CD4-positive, alpha-beta T cell (primary cell): ENCODE measurements at places on chromosomes 12 and 14. TPM values are rescaled to one million over a fixed set of nuclear protein-coding genes. Genes with fewer than 3 reads are reported as not detected.

DNA sequence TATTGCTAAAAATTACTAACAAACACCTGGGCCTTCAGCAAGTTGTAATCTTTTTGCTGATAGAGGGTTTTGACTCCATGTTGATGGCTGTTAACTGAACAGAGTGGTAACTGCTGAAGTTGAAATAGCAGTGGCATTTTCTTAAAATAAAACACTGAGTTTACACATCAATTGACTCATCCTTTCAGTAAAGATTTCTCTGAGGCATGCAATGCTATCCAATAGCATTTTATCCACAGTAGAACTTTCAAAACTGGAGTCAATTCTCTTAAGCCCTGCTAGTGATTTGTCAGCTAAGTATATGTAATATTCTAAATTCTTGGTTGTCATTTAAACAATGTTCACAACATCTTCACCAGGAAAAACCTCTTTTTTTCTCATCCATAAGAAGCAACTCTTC is 59.5 kb downstream of the CMAS start:
- H3K27ac ChIP-seq = no peak overlapping the region
- no peak overlapping the region for H3K4me3 ChIP-seq
- no peaks in the 10 kb centered on the region for H3K36me3 ChIP-seq
- no peaks in the 10 kb centered on the region for H3K27me3 ChIP-seq

- peak; percentile 26 for DNase-seq
- H3K36me3 ChIP-seq = peaks cover 29% of the 10 kb centered on the region
- H3K4me1 ChIP-seq = peaks cover 17% of the 10 kb centered on the region
Measured at GRCh38 chr12:55996715-55997534, at the start of gene SUOX. TSS of gene SUOX (plus strand) at chr12:55997276. CDS start at chr12:56002222, 4,946 bp downstream.

DNA sequence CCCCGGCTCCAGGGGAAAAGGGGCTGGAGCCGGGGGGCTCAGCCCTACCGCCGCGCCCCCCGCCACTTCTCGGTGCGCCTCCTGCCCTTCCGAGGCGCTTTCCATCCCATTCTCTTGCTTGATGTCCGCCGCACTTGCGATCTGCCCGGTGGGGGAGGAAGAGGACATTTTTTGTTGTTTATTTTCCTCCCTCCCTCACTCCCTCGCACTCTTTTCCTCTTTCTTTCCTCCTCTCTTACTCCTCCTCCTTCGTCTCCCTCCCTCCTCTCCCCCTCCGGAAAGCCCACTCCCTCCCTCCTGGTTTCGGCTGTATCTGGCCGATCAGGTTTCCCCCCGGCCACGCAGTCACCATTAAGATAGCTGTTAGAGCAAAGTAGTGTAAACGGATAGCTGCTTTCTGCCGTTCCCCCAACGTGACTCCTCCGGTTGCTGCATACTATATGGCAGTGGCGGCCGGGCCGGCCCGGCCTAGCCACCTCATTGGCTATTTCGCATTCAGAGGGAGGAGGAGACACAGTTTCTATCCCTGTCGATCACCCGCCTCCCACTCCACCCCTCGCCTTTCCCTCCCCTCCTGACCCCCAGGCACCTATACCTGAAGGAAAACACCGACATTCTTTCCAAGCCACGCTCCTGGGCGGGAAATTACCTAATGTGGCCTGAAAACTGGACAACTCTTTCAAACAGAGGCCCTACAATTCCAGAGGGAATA is at the start of gene SIX4:
Gene SIX4 (minus strand): TSS at position 445 of the 712 bp plus-strand sequence. CDS start 277 bp downstream, at position 168.
- peaks cover 35% of the 10 kb centered on the region for H3K4me1 ChIP-seq
- H3K27ac ChIP-seq = no peak within 1 kb of the TSS
- peak within 1 kb of the TSS; percentile 62 for H3K4me3 ChIP-seq
- DNase-seq = no peak
- H3K36me3 ChIP-seq = no peaks in the 10 kb centered on the region

GRCh38 chr12:132362996-132363660 is 33.7 kb upstream of the GALNT9 start:
- no peaks in the 10 kb centered on the region for H3K4me1 ChIP-seq
- H3K4me3 ChIP-seq = no peak overlapping the region
- H3K36me3 ChIP-seq = no peaks in the 10 kb centered on the region
- no peak for DNase-seq
- H3K27me3 ChIP-seq = no peaks in the 10 kb centered on the region
- H3K27ac ChIP-seq = no peak overlapping the region

- no peak for DNase-seq
- no peak overlapping the region for H3K4me3 ChIP-seq
- H3K27me3 ChIP-seq = peaks cover 42% of the 10 kb centered on the region
- H3K4me1 ChIP-seq = peaks cover 29% of the 10 kb centered on the region
Measured at GRCh38 chr14:52071675-52072074, 2.8 kb upstream of the NID2 start.

GRCh38 chr12:112464605-112465004 is 45.9 kb downstream of the PTPN11 start:
- no peaks in the 10 kb centered on the region for H3K4me1 ChIP-seq
- no peak overlapping the region for H3K27ac ChIP-seq
- DNase-seq = no peak
- no peak overlapping the region for H3K4me3 ChIP-seq
- H3K27me3 ChIP-seq = no peaks in the 10 kb centered on the region

DNA sequence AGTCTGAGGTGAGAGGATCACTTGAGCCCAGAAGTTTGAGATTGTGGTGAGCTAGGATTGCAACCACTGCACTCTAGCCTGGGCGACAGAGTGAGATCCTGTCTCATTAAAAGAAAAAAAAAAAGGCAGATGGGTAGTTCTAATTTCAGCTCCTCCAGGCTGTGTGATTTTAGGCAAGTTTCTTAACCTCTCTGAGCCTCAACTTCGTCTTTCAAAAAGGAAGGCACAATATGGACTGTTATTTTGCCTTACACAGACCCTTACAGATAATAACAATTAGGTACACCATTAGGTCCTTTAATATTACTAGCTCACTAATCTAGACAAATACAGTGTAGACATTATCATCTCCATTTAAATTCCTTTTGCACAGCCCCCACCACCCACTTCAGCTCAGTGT is 4.8 kb upstream of the CCDC177 start:
- no peak for DNase-seq
- H3K27me3 ChIP-seq = peaks cover 9% of the 10 kb centered on the region
- no peak overlapping the region for H3K27ac ChIP-seq
- H3K4me1 ChIP-seq = peaks cover 3% of the 10 kb centered on the region
- no peaks in the 10 kb centered on the region for H3K36me3 ChIP-seq

- H3K27me3 ChIP-seq = no peaks in the 10 kb centered on the region
- no peak overlapping the region for H3K4me3 ChIP-seq
- H3K4me1 ChIP-seq = no peaks in the 10 kb centered on the region
Measured at GRCh38 chr14:38512236-38512635, 256.3 kb upstream of the CLEC14A start.

GRCh38 chr12:99600388-99600787 is 47.2 kb upstream of the GARIN6 start:
- DNase-seq = no peak
- no peaks in the 10 kb centered on the region for H3K36me3 ChIP-seq
- H3K4me1 ChIP-seq = no peaks in the 10 kb centered on the region
- H3K27me3 ChIP-seq = no peaks in the 10 kb centered on the region

GRCh38 chr12:99522456-99522855 is 125.1 kb upstream of the GARIN6 start:
- H3K36me3 ChIP-seq = no peaks in the 10 kb centered on the region
- no peak for DNase-seq
- no peaks in the 10 kb centered on the region for H3K27me3 ChIP-seq
- H3K4me3 ChIP-seq = no peak overlapping the region

- no peaks in the 10 kb centered on the region for H3K36me3 ChIP-seq
- H3K4me3 ChIP-seq = no peak overlapping the region
- H3K27me3 ChIP-seq = no peaks in the 10 kb centered on the region
- no peak for DNase-seq
- H3K27ac ChIP-seq = no peak overlapping the region
Measured at GRCh38 chr12:76976777-76977382, 88.5 kb downstream of the E2F7 start.

DNA sequence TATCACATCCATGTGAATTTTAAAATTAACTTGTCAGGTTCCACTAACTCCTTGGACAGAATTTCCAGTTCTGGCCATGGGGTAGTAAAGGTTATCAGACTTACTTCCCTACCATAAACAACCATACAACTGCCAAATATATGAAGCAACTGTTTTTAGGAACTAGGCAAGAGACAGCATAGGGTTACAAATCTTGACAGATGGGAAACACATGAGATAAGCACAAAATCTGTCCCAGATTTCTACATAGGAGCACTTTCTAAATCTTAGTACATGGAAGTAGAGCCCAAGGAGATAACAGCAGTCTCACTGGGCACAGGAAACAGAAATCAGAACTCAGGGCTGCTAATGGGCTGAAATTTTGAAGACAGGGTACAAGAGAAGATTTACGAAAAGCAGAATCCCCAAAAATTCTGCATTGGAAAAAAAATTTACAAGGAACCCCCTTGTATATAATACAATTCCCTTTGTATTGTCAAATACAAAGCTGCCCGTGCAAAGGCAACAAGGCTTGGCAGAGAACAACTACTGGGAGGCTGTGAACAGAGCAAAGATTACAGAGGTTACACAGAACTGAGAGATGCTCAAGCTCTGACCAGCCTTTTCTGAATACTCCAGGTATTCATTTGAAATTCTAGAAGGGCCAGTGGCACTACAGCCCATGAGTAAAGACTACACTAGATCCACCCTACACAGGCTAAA is 43.2 kb downstream of the GALNT4 start:
- peaks cover 10% of the 10 kb centered on the region for H3K36me3 ChIP-seq
- no peak for DNase-seq
- no peak overlapping the region for H3K27ac ChIP-seq

DNA sequence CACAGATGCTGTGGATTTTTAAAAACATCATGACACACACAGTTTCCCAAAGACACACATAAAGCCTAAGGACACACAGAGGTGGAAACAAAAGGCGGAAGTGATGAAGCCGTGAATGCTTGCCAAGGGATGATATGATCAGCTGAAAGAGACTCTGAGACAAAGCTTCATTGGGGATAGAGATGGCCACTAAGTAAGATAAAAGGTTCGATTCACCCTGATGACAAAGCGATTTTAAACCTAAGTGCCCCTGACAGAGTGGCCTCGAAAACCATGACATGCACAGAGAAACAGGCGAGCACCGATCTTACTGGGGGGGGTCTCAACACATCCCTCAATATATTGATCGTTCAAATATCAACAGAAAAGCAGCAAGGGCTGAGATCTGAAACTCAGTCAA is 20.3 kb upstream of the EIF5 start:
- H3K36me3 ChIP-seq = no peaks in the 10 kb centered on the region
- no peak for DNase-seq
- no peaks in the 10 kb centered on the region for H3K27me3 ChIP-seq
- H3K4me3 ChIP-seq = no peak overlapping the region
- no peak overlapping the region for H3K27ac ChIP-seq

- no peaks in the 10 kb centered on the region for H3K4me1 ChIP-seq
- H3K36me3 ChIP-seq = no peaks in the 10 kb centered on the region
- DNase-seq = no peak
Measured at GRCh38 chr14:35985474-35986218, 159.5 kb downstream of the BRMS1L start.

GRCh38 chr12:101700299-101700820 is 2.9 kb downstream of the CHPT1 start:
- no peaks in the 10 kb centered on the region for H3K36me3 ChIP-seq
- no peak overlapping the region for H3K4me3 ChIP-seq
- no peak overlapping the region for H3K27ac ChIP-seq
- DNase-seq = no peak
- no peaks in the 10 kb centered on the region for H3K27me3 ChIP-seq

GRCh38 chr12:84719997-84720396 is 192.6 kb downstream of the SLC6A15 start:
- no peaks in the 10 kb centered on the region for H3K27me3 ChIP-seq
- no peak overlapping the region for H3K4me3 ChIP-seq
- no peaks in the 10 kb centered on the region for H3K4me1 ChIP-seq
- no peaks in the 10 kb centered on the region for H3K36me3 ChIP-seq

GRCh38 chr14:71714225-71714624 is 218.0 kb upstream of the RGS6 start:
- H3K27me3 ChIP-seq = no peaks in the 10 kb centered on the region
- peaks cover 9% of the 10 kb centered on the region for H3K36me3 ChIP-seq
- DNase-seq = no peak
- no peak overlapping the region for H3K4me3 ChIP-seq

DNA sequence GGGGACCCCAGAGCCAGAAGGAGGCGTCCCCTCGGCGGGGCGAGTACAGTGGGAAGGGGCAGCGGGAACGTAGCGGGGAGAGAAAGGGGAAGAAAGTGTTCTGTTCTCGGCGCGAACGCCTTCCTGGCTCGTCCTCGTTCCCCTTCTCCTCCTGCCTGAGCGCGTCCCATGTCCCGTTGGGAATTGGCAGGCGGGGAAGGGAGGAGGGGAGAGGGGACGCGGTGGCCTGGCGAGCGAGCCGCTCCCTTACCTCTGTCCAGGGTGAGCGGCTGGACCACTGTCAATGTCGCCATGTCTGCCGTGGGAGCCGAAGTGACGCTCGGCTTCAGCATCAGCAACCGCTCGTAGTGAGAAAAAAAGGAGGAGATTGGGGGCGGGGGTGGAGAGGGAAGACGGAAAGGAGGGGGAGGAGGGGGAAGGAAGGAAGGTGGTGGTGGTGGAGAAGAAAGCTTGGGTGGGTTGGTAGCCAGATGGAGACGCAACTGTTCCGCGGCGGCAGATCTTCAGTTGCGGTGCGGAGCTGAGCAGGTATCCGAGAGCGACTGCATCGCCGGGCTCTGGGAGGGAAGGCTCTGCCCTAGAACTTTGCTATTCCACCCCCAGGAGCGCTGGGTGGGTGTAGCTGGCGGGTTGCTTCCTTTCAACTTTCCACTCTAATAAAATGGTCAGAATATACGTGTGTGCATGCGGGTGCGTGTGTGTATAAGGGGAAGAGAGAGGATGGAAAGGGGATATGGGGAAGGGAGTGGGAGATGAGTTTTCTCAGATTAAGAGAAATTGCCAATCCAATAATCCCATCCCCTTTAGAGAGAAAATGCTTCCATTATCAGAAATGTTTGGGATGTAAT is at the start of gene LIN7A:
Gene LIN7A (minus strand): TSS at position 544 of the 848 bp plus-strand sequence. CDS start 212 bp downstream, at position 332.
- peaks cover 18% of the 10 kb centered on the region for H3K27me3 ChIP-seq
- no peak within 1 kb of the TSS for H3K27ac ChIP-seq
- peak within 1 kb of the TSS; percentile 27 for H3K4me3 ChIP-seq
- no peak for DNase-seq
- no peaks in the 10 kb centered on the region for H3K36me3 ChIP-seq

- no peak overlapping the region for H3K4me3 ChIP-seq
- DNase-seq = no peak
- no peak overlapping the region for H3K27ac ChIP-seq
- H3K4me1 ChIP-seq = no peaks in the 10 kb centered on the region
Measured at GRCh38 chr12:101174541-101174940, 35.5 kb downstream of the SLC5A8 start.

- H3K27me3 ChIP-seq = no peaks in the 10 kb centered on the region
- no peak overlapping the region for H3K4me3 ChIP-seq
- H3K36me3 ChIP-seq = no peaks in the 10 kb centered on the region
- no peak overlapping the region for H3K27ac ChIP-seq
- H3K4me1 ChIP-seq = no peaks in the 10 kb centered on the region
Measured at GRCh38 chr12:74285773-74286172, 251.9 kb upstream of the ATXN7L3B start.

GRCh38 chr14:73261520-73262426 is 24.5 kb downstream of the PAPLN start:
- H3K4me1 ChIP-seq = no peaks in the 10 kb centered on the region
- H3K27me3 ChIP-seq = no peaks in the 10 kb centered on the region

AKAP5 gene
- total RNA-seq = 0.49 TPM

CD163L1 gene
- not detected for total RNA-seq

OR4K1 gene
- not detected for total RNA-seq

SLC25A47 gene
- not detected for total RNA-seq

HELB gene
- total RNA-seq = 35.8 TPM

GARIN6 gene
- not detected for total RNA-seq

LRTM2 gene
- total RNA-seq = not detected

MSI1 gene
- not detected for total RNA-seq

C3AR1 gene
- 1.4 TPM for total RNA-seq

BEST3 gene
- not detected for total RNA-seq

PLCZ1 gene
- not detected for total RNA-seq

PRPH gene
- 0.56 TPM for total RNA-seq
